ENCODE measurements at places on chromosomes 1 and 21.

GRCh38 chr1:54460861-54461387 lies 54.7 kb upstream of the SSBP3 start:
- DNase-seq = no peak

DNA sequence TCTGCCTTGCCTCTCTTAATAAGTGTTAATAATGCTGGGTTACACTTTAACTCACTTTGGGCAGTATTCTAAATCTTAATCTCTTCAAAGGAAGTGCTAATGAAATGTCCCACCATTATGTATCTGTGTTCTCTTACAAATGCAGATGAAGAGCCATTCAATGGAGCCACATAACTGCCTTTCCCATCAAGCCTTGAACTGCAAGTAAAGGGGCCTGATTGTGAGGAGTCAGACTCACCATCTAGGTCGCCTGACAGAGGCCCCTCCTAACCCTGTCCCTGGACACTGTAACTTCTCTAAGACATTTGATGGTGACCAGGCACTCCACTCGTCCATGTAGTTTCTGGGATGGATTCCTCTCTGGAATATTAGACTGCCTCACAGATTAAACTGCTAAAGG lies 329.4 kb downstream of the KIF26B start:
- no peak for DNase-seq

- DNase-seq = no peak
These were observed 70.6 kb upstream of the GJB5 start for GRCh38 chr1:34684266-34684665.

DNA sequence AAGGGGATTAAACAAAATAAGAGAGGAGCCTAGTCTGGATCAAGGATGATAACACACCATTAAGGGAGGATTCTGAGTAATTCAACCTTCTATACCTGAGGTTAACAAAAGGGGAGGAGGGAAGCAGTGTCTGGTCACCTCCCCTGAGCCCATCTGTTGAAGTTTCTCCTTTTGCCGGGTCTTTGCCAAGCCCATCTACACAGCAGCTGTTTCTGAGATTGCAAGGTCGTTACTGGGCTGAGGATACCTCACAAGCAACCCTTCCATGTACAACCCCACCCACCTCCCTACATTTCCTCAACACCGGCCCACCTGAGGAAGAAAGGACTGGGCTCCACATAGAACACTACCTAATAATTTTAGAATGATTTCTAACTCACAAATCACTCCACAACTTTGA lies 26.3 kb downstream of the LRRC52 start:
- no peak for DNase-seq

DNA sequence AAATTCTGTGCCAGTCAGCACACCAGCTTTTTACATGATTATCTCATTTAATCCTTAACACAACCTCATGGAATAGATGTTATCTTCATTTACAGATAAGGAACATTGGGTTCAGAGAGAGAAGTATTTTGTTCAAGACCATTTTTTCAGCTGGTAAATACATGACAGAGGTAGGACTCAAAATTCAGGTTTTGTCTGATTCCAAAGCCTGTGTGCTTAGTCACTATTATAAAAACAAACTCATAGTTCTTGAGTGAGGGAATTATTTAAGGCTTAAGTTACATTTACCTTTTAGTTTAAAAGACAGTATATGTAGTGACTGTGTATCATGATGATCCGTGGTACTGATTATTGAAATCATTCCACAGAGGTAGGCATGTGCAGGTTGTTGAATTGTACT lies 125.2 kb downstream of the MAGI3 start:
- DNase-seq = no peak

GRCh38 chr1:54833121-54833520 lies 32.0 kb upstream of the TTC22 start:
- no peak for DNase-seq

DNA sequence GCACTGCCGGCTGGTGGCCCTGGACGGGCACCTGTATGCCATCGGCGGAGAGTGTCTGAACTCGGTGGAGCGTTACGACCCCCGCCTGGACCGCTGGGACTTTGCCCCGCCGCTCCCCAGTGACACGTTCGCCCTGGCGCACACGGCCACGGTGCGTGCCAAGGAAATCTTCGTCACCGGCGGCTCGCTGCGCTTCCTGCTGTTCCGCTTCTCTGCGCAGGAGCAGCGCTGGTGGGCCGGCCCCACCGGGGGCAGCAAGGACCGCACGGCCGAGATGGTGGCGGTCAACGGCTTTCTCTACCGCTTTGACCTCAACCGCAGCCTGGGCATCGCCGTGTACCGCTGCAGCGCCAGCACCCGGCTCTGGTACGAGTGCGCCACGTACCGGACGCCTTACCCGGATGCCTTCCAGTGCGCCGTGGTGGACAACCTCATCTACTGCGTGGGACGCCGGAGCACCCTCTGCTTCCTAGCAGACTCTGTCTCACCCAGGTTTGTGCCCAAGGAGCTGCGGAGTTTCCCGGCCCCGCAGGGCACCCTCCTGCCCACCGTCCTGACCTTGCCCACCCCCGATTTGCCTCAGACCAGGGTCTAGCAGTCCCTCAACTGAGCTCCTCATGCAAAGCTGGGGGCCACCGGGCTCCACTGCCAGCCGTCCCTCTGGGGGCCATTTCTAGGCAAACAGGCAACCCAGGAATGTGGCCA lies 2.1 kb downstream of the KLHDC7A start:
- DNase-seq = no peak

- no peak for DNase-seq
These were observed 8.7 kb upstream of the DUSP12 start for GRCh38 chr1:161740921-161741320.

DNA sequence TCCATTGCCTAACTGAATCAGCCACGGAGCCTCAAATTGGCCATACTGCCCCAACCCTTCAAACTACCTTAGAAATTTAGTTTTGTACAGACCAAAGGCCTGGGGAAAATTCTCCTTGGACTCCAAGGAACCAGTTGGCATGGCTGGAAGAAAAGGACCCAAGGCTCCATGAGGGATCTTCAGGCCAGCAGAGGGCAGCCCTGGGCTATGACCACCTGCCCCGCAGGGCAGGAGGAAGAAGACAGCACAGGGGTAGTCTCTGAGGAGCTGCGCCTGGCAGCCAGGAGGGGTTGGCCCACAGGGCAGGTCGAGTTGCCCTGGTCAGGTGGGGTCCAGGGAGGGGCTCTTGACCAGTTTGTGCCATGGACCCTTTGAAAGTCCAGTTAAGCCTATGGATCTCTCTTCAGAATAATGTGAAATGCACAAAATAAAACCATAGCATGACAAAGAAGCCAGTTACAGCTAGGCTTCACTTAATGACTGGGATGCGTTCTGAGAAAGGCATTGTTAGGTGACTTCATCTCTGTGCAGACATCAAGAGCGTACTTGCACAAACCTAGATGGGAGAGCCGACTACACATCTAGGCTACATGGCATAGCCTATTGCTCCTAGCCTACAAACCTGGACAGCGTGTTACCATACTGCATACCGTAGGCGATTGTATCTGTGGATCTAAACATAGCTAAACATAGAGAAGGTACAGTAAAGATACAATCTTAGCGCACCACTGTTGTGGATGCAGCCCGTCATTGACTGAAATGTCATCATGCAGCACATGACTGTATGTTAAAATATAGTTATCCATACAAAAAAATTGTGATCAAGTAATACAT lies 26.1 kb downstream of the CACNA1S start:
- DNase-seq = no peak

- no peak for DNase-seq
These were observed 91.1 kb downstream of the SMYD2 start for GRCh38 chr1:214372092-214372491.

GRCh38 chr1:51575406-51576084 lies 41.3 kb upstream of the OSBPL9 start:
- DNase-seq = no peak

GRCh38 chr1:228005511-228006033 lies 1.2 kb upstream of the WNT3A start:
- no peak for DNase-seq

DNA sequence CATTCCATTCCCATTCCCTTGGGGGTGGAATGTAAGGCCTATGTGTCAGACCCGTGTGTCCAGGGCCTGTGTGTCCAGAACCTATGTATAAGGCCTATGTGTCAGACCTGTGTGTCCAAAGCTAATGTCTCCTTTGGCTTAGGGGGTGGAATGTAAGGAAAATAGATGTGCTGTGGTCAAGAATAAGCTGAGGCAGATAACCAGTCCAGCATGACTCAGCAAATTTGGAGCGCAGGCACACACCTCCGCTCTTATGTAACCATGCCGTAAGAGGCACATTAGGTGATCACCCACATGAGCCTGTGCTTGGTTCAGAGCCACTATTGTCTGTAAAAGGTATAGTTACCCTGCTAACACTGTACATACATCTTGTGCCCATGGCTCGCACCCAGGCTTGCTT lies 150.8 kb upstream of the SGIP1 start:
- no peak for DNase-seq

GRCh38 chr1:42392255-42392654 lies 11.7 kb downstream of the RIMKLA start:
- no peak for DNase-seq

Measured in activated CD4-positive, CD25-positive, alpha-beta regulatory T cell (primary cell).